GM12892 (cell line): ENCODE measurements at places on chromosomes 4 and X.

- DNase-seq: no peak
Measured at GRCh38 chr4:931194-931959, 739 bp downstream of the GAK start.

- DNase-seq: no peak
Measured at GRCh38 chr4:11011249-11011648, 326.7 kb upstream of the CLNK start.

- no peak for DNase-seq
Measured at GRCh38 chrX:30230395-30230794, at the start of gene MAGEB3. Gene MAGEB3 (plus strand): TSS chrX:30230657. CDS start chrX:30235925, 5,268 bp downstream.

GRCh38 chr4:110124711-110125110 is 73.7 kb downstream of the ELOVL6 start:
- no peak for DNase-seq

- no peak for DNase-seq
Measured at GRCh38 chr4:170698334-170698733, 608.6 kb upstream of the AADAT start.

- DNase-seq: no peak
Measured at GRCh38 chrX:24198101-24198500, 48.6 kb downstream of the ZFX start.

DNA sequence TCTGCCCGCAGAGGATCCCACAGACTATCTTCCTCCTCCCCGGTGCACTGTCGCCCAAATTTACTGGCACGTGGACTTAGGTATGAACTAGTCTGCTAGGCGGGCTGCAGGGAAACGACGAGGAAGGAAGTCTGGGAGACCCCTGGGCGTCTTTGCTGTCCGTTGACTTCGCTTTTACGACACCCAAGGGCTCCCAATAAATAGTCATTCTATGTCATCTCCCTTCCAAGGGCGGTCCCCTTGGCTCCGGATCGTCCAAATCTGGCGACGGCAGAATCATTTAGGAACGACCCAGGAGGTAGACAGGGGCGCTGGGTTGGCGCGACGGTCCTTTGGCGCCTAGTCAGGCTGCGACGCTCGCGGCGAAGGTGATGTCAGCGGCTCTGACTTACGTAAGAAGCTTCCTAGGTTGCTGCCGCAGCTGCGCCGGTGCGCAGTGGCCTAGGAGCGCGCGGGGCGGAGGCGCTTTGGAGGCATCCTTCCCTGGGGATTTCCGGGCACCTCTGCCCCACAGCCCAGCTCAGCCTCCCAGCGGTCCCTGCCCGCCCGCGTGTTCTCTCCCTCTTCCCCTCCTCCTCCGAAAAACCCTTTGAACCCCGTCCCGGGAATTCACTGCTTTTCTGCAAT is 2.2 kb downstream of the NHS start:
- no peak for DNase-seq

GRCh38 chr4:7423801-7424552 is 10.8 kb downstream of the PSAPL1 start:
- DNase-seq: no peak

GRCh38 chr4:148065075-148065474 is 333.2 kb downstream of the ARHGAP10 start:
- no peak for DNase-seq

DNA sequence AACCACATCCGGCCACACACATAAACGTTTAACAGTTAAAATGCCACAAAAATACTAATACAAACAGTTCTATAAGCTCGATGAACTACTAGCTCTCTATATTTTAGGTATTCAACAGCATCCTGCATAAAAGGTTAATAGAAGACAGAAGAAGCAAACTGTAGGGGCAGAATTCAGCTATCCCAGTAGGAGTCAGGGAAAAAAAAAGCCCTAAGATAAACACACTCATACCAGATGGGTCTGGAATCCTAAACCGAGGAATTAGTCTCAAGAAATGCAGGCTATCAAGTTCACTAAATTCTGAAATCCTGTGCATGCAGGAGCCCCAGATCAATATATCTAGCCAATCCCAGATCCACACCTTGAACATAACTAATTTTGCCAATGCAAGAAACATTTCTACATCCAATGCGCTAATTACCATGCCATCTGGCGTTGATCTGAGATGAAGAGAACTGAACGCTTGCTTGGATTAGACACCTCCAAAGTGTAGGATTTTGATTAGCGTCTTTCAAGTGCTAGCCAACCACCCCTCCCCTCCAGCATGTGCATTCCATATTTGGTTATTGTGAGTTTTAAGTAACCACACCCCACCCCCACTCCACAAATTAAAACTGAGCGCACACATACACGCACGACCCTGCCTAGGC is 512.2 kb upstream of the INTU start:
- DNase-seq: no peak

DNA sequence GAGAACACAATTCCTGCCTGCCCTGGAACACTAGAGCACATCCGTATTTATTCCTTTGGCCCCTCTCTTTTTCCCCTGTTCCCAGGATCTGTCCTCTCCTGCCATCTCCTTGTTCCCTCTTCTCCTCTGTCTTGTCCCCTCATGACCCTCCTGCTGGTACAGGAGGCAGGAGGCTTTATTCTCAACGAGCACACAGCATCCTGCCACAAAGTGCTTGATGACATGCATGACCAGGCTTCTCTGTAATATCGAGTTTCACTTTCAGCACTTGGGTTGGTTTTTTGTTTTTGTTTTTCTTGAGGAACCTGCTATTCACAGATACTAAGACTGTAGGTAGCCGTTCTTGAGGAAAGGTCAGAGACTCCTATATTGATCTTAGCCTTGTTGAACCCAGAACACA is 35.3 kb downstream of the NALF2 start:
- no peak for DNase-seq

GRCh38 chr4:110492522-110492921 is 16.6 kb downstream of the ENPEP start:
- DNase-seq: no peak

GRCh38 chrX:129831091-129831885 is 12.4 kb downstream of the ZDHHC9 start:
- no peak for DNase-seq

- DNase-seq: no peak
Measured at GRCh38 chr4:134518574-134519217, 317.1 kb upstream of the PABPC4L start.

DNA sequence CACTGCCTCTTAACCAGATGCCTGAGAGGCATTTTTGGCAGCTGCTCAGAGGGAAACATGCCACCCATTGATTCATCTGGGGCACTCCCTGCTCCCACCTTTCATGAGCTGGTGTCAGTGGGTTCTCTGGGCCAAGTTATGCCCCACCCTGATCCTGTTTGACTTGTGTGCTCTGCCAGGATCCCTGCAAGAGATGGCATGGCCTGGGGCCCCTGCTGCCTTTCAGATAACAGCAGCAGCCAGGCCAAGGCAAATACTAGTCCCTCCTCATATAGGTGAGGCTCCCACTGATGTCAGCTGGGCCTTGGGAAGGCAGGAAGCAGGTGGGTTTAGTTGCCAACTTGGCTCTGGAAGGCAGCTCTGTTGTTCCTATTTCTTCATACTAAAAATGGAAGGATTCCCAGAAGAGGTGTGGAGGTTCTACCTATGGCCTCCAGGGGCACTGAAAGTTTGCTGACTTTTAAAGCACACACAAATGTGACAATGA is 192.9 kb upstream of the RBPJ start:
- no peak for DNase-seq

- no peak for DNase-seq
Measured at GRCh38 chr4:103887191-103887590, 167.4 kb upstream of the TACR3 start.

DNA sequence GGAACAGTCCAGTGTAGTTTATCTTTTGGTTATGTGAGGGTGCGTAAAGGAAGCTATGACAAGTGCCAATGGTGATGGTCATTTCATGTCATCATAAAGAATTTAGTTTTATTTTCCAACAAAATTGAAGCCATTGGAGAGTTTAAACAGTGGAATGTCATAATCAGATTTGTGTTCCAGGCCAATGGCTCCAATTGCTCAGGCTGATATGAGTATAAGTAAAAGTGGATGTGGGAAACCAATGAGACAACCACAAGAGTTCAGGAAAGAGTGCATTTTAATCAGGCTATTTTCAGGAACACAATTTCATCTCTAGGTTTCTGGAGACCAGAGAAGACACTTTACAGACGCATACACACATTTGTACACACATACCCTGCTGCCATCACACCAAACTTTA is 20.7 kb downstream of the SPANXC start:
- no peak for DNase-seq

- DNase-seq: no peak
Measured at GRCh38 chr4:140183270-140183669, 29.3 kb upstream of the MAML3 start.

DNA sequence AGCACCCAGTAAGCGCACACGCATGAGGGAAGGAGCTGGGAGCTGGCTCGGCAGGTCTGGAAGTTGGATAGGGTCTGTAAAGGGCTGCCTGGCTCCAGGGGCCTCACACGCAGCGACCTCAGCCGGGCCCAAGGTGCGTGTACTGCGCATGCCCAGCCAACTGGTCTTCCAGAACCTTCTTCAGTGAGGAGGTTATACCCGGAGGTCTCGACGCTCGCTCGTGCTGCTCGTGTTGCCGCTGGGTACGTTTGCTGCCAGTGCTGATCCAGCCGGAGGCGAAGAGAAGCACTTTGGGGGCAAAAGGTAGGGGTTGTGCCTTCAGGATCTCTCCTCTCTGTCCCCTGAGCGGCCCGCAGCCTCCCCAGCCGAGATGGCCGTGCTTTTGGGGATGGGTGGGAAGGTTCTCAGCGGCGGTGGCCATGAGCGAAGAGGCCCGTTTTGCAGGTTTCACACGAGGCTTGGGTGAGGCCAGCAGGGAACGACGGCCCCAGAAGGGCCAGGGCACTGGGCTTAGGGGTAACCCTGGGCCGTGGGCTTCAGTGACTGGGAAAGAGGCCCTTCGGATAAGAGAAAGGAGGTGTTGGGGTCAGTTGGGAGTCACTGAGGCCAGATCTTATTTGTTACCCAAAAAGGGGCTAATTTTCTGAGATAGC is 3.8 kb upstream of the CXCL9 start:
- DNase-seq: no peak

DNA sequence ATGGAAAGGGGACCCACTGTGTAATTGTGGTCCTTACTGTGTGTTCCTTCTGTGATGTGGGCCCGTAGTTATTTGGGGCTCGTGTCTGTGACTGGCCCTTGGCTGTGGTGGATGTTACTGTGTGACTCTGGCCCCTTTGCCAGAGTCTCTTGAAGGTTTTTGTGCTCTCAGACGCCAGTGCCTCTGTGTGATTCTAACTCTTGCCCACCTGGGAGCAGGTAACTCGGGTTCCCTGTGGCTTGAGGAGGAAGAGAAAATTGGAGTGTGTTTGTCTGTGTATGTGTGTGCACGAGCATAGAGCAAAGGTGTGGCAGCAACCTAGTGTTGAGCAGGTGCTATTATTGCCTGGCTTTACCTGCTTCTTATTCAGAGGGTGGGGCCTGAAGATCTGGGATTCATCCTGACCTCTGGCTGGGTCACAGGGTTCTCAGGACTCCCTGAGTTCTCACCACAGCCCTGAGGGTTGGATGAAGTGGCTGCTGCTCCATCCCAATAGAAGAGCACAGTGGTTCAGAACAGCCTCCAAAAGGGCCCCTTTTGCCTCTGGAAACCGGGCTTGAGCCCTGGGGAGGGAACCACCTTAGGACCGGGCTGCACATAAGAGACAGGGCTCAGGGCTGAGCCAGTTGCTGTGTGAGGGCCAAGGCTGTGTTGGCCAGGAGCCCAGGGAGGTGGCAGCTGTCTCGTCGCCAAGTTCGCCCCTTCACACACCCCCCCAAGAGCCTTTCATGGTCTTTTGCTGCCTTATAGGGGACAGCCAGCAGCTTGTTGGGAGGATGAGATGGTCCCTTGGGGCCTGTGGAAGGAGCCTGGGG is 1.3 kb downstream of the RBM10 start:
- no peak for DNase-seq

DNA sequence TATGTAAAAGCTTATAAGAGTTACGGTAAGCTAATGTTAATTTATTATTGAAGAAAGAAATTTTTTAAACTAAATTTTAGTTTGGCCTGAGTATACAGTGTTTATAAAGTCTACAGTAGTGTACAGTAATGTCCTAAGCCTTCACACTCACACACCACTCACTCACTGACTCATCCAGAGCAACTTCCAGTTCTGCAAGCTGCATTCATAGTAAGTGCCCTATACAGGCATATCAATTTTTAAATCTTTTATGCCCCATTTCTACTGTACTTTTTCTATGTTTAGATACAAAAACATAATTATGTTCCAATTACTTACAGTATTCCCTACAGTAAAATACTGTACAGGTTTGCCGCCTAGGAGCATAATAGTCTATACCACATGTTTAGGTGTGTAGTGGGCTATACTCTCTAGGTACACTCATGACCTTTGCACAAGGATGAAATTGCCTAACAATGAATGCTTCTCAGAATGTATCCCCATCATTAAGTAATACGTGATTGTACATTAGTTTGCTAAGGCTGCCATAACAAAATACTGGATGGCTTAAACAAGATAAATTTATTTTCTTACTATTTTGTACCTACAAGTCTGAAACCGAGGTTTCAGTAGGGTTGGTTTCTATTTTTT is 333.8 kb upstream of the PCDH7 start:
- DNase-seq: no peak

DNA sequence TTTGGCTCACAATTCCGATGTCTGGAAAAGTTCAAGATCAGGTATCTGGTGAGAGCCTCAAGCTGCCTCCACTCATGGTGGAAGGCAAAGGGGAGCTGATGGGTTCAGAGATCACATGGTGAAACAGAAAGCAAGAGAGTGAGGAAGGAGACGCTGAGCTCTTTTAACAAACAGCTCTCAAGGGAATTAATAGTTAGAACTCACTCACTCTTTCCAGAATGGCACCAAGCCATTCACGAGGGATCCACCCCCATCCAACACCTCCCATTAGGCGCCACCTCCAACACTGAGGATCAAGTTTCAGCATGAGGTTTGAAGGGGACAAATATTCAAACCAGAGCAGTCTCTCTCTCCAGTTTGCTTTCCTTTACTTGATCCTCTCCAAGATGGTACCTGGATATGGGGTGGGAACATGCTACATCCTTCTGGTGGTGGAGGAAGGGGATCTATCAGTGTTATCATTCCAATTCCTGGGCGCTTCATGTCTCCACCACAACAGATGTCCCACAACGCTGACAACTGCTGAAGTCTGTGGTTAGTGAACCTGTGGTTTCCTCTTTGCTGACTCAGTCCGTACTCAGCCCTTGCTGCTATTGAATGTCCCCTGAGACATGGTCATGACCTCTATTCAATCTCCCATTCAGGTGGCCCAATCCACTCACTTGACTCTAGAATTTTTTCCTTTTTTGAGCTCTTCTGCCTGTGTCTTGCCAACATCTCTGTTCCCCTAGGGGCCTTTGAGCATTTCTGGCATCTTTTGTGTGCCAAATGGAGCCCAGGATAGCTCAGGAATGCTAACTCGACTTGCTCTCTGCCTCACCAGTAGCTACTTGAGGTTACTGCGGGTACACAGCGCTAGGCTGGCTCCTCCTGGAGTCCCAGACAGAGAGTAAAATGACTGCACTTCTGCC is 395.2 kb downstream of the MID1IP1 start:
- DNase-seq: peak; percentile 10

DNA sequence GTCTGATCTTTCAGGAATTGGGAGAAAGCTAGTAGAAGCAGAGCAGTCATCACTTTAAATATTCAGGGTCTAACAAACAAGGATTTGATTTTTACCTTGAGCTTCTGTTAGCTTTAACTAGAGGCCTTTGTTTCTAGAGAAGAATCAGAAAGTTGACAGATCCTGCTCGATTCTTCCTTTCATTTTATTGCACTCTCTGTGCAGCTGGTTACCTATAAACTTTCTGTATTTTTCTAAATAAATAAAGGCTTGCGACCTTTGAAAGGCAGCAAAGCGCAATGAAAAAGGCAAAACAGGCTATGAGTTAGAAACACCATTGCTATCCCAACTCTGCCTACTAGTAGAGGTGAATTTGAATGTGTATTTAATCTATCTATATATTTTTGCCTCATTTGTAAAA is 101.4 kb upstream of the NPY2R start:
- no peak for DNase-seq
